ENCODE measurements at places on chromosomes 2 and 18. TPM values are rescaled to one million over a fixed set of nuclear protein-coding genes. Genes with fewer than 3 reads are reported as not detected.

DNA sequence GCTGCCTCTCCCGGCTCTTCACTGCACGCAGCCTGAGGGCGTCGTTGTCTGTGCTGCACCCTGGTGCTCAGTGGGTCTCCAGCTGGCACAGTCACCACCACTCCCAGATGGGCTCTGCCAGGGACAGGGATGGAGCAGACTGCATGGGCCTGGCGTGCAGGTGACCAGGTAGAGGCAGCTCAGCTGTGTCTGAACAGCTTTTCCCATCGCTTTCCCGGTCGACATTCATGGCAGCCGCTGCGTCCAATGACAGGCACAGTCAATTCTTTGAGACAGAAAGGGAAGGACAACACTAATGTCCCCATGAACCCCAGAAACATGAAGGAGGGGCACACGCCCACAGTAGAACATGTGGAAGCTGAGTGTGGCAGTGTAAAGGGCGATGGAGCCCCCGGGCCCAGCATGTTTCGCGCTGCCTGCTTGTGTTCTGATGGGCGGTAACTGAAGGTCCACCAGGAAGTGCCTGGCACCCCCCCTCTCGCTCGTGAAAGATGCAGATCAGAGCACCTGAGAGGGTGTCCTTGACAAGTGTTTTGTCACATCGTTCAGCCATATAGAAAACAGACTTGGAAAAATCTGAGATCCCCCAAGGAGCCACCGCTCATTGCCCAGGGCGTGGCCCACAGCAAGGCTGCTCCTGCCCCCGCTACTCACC is 122.4 kb downstream of the NFATC1 start:
- DNase-seq, result no peak

DNA sequence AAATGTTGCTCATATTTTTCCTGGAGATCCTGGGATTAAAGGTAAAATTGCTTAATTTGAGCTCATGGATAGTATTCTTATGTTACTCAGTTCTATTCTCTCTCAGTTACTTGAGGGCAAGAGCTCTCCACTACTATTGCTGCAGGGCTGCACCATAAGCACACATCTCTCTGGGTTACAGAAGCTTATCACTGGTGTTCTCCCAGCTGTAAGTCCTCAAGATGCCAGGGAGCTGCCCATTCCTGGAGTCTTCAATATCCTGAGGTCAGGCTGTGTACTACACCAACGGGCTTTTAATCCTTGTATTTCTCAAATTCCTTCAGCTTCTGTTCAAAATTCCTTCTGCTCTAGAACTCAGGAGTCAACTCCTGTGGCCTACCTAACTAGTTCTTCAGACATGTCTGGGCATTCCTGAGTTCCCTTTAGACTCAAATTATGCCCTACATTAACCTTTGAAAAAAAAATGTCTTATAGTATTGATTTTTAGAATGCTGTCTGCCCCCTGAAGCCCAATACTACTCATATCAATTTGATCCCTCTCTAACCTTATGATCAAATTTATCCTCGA is 17.7 kb upstream of the COBLL1 start:
- DNase-seq, result no peak

LYPD6 gene
- 7.5 TPM for total RNA-seq

GRCh38 chr18:2907550-2908135 is 60.8 kb downstream of the EMILIN2 start:
- no peak for DNase-seq

DNA sequence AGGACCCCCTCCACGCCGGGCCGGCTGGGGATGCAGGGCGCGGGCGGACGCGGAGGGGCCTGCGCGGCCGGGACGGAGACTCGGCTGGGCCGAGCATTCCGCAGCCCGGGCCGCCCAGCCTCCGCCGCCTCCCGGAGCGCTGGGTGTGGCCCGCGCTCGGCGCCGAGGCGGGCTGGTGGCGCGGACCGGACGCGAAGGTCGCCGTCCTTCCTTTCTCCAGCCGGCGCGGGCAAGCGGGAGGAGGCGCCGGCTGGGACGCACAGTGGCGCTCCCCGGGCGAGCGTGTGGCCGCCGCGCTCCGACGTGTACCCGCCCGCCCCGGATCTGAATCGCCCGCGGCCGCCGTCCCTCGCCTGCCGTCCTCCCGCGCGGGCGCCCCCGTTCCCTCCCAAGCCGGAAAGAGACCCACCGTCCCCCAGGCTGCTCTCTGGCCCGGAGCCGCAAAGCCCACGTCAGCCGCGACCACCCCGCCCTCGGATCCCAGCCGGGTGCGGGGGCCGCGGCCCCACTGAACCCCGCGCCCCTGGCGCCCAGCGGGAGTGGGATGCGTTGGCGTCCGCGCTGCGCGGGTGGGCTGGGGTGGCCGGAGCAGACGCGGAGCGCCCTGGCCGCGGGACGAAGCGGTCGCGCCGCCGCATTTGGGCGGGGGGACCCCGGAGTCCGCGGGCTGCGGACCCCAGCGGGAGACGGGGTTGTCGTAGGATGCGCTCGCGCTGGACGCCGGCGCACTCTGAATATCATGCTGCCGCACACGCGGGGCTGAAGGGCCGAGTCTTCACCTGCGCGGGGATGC is 634 bp downstream of the SPATS2L start:
- DNase-seq, result peak; percentile 50

DNA sequence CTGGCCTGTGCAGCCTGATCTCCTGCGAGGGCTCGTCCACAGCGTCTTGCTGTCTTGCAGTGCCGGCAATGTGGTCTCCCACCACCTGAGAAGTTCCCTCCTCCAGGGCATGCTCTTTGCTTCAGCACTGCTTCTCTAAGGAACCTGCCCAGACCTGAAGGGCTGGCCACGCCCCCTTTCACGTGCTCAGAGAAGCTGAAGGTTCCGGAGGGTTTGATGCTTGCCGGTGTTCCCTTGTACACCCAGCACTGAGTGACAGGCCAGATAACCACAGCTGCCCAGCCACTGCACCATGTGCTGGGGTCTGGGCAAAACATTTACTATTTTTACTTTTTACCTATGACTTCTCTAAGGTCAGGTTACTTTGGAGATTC is 1.7 kb upstream of the POLR2D start:
- peak; percentile 11 for DNase-seq

PSMA8 gene
- not detected for total RNA-seq

Data from cerebellum (tissue), 4 donors.